ENCODE measurements at places on chromosomes 11 and 22.
A peak's percentile ranks its signal among the peaks of the same experiment; 100 is the strongest.

DNA sequence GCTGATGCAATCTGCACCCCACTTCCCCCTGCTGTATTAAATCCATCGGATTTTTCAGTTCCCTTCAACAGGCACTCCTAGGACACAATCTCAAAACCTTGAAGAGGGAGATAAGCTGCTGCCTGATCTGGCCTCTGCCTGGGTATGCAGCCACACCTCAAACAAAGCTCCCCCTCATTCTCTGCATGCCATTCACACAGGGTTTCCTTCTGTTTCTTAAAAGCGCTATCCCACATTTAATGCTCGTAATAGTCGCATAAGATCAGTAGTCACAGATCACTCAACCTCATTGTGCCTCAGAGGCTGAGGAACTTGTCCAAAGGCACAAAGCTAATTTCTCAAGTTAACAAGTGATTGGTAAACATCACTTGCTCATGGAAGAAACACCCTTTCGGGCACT, 34.0 kb downstream of the UQCR10 start:
- no peak for DNase-seq

GRCh38 chr11:92322225-92322624, 97.6 kb downstream of the FAT3 start:
- no peak for DNase-seq

DNA sequence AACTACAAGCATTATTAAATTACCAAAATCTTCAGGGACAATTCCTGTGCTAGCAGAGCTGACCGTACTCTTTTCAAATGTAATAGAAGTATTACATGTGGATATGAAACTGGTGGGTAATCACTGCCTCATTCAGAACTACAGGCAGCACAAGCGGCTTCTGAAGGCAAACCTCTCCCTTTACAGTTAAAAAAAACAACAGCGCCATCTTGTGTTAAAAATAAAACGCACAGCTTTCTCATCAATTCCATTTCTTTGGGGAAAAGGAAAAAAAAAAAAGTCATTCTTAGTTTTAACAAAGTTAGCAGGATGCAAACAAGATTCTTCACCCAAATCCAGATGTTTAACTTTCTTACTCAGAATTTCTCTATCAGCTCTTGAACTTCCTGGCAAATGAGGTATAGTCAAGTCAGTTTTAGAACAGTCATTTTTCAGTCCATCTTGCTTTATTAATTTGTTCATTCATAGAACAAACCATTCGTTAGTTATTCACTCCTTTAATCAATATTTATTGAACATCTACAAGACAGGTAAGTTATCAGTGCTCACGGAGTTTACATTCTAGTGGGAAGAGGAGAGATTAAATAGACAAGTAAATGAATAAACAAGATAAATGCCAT, 331.8 kb upstream of the MPPED2 start:
- peak; percentile 71 for DNase-seq

DNA sequence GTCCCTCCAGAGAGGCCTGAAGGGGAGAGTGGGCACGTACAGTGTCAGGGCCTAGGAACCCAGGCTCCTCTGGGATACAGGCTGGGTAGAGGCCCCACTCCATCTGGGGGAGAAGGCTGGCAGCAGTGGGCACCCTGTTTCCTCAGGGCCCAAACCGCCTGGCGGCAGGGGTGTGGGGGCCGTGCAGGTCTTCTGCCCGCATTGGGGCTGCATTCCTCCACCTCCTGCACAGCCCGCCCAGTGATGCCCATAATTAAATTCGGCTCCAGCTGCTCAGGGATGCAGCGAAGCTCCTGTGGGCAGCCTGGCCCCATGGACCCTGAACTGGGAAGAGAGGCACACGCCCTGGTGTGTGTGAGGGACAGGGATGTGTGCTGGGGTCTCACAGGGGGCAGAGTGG, 35.4 kb downstream of the KCNQ1OT1 start:
- no peak for DNase-seq

DNA sequence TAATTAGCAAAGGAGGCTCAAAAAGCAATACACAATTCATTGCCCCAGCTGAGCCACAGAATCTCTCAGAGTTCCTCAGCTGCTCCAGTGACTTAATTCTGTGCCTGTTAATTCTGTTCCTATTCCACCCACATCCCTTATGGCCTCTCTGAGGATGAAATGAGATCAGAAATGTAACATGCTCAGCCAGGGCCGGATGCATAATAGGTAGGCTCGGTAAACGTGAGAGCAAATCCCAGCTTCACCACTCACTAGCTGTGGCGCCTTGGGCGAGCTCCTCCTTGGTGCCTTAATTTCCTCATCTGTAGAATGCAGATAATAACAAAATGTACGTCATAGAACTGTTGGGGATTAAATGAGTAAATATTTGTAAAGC, 42.8 kb upstream of the DKK3 start:
- DNase-seq, result peak; percentile 43

GRCh38 chr11:116823031-116823843, at the start of gene APOA4:
TSS of gene APOA4 (minus strand) at chr11:116823304. CDS start at chr11:116823191, 113 bp downstream.
- no peak for DNase-seq

DNA sequence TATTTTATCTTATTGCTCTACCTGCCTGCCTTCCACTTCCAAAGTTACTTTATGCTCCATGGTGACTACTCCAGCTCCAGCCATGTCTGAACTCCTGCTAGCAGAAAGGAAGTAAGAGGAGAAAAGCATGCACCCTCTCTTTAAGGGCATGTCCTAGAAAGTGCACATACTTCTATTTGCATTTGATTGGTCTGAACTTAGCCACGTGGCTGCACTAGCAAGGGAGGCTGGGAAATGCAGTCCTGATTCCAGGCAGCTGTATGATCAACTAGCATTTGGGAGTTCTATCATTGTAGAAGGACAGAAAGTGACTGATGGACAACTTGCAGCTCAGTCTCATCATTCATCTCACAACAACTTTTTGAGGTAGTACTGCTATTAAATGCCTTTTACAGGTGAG, 515.7 kb downstream of the BUD13 start:
- DNase-seq, result no peak

- no peak for DNase-seq
These were observed 3.1 kb upstream of the TMA7B start for GRCh38 chr22:39956932-39957664.

- no peak for DNase-seq
These were observed 2.7 kb downstream of the CD5 start for GRCh38 chr11:61104963-61105362.

DNA sequence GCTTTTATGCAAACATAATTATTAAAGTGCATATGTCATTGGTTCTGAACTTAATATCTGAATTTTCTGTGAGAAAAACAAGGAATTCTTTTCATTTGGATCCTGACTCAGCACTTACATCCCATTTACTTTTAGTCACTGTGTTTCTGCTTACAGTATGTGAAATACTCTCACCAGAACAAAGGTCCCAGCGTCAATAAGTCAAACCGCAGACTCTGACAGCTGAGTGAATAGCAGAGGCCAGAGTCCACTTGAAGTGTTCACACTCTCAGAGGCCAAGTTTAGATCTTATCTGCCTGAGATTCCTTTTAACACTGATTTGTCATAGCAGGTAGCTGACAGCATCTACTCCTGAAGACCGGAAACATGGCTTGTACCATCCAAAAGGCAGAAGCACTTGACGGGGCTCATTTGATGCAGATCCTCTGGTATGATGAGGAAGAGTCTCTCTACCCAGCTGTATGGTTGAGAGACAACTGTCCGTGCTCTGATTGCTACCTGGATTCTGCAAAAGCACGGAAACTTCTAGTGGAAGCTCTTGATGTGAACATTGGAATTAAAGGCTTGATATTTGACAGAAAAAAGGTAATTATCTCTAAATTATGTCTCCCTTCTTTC, 14.6 kb downstream of the BBOX1 start:
- no peak for DNase-seq

DNA sequence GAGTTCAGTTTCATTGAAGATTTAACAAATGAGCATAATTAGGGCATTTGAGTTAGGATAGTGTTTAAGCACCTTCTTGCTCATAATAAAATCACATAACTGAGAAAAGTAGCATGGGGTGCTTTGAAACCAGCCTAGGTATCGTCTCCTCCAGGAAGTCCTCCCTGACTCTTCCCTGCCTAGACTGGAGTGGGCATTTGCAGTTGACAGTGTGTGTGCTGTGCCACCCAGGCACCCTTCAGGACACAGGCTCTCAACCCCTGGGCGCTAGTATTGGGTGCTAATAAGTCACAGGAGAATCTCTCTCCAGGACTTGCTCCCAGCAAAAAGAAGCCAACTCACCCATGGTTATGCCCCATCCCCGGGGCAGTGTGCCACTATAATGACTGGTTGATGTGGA, 584.1 kb downstream of the INSC start:
- DNase-seq, result no peak

DNA sequence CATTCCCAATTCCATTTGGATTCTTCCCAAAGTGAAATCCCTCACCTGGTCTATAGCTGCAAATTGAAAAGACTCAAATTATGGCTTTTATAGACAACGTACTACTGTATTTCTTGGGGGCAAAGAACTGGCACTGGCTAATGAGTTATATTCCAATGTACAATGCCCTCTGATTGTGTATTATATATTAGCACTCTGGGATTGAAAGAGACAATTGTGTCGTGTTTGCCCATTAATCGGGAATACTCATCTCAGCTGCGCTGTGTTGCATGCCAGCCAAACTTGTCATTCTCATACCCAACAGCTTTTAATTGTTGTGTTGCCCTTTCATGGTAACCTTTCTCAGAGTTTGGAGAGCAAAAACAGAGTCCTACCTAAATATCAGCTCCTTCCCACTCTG, 55.0 kb upstream of the ZBTB44 start:
- DNase-seq, result no peak

GRCh38 chr22:44845191-44845590, 92.8 kb downstream of the ARHGAP8 start:
- DNase-seq, result no peak

DNA sequence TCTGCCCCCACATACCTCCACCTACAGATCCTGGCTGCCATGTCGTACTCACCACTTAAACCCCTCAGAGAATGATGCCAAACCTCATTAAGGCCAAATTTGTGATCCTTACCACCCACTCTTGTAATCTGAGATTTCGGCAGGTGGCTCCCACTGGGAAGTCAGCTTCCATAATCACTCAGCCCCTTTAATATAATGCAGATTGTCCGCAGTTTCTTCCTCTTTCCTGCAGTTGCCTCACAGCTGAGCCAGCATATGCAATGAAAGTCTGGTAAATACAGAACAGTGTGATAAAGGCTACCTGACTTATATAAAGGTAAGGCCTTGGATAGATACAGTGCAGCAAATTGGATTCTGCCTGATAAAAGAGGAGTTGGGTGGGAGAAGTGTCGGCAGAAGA, 515.2 kb upstream of the TENM4 start:
- no peak for DNase-seq

DNA sequence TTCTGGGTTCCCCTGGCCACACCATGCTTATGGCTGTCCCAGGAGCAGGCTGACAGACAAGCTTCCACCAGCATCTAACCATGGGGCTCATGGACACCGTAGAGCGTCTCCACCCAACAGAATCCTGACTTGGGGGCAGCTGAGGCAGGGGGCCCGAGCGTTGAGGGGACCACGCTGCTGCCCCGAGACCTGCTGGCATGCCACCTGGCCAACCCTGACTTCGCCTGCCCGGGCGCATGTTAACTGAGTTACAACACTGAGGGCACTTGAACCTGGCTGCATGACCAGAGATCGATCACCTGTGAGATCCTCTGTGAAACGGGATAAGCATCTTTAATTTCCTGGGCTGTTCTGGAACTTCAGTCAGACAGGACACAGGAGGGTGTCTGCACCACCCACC, 13.7 kb downstream of the PPM1F start:
- no peak for DNase-seq

DNA sequence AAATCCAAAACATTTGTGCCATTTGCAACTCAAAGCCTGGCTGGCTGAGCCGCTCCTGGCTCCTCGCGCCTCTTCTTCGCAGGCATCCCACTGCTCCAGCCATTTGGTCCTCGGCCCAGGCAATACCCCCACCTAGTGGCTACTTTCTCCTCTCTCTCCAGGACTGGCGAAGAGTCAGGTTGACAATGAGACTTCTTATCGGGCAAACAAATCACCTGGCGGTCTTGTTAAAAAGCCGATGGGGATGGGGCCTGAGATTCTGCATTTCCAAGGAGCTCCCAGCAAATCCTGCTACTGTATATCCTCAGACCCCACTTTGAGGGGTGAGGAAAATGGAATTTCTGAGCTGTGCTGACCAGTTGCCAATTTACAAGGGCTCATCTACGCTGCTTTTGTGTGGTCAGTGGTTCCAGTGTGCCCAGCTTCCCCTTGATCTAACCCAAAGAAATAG, 89.0 kb downstream of the ISX start:
- DNase-seq, result peak; percentile 68

DNA sequence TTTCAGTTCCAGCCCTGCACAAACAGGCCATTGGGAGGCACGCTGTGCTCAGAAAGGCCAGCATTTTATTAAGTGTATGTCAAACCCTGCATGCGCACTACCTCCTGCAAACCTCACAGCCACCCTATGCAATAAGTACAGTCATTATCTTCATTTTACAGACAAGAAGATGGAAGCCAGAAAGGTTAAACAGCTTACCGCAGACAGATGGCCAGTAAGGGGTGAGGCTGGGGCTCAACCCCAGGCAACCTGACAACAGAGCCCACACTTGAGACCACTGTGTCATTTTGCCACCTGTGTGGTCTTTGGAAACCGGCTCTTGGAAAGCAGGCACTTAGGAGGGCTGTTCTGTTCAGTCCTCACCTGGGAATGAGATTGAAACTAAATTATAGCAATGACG, 142.3 kb downstream of the NXPE2 start:
- DNase-seq, result no peak

GRCh38 chr11:19193916-19194315, 7.9 kb downstream of the CSRP3 start:
- no peak for DNase-seq

DNA sequence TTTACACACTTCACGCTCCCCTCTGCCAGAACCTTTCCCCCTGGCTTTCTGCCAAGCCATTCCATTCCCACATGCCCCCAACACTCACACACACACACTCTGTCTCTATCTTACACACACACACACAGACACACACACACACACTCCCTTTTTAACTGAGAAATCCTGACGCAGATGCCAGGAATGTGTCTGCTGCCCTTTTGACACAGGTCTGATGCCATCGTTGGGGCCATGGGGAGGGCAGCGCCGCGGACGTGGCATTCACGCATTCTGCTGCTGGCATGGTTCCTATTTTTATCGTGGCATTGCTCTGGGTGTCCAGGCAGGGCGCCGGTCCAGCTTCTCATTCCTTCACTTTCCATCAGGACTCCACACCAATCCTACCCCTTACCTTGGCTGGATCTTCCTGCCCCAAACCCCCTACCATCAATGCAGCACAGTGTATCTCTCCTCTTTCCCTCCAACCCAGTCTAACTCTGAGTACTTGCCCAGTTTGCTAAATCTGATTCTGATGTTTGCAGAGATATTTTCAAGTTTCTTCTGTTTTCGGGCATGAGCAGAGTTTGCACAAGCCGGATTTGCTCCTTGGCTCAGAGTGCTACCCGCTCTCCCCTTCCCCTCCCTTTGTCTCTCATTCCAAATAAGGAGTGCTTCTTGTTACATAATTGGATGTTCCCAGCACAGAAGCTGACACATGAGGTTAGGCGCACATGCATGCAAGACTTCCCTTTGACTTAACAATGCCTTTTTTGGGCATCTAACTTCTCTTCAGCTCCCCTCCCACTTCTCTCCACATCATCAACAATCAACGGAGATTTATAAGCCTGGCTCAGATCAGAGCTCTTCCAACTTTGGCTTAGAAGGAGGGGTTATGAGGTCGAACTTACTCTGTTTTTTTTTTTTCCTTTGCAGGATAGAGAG, 18.8 kb downstream of the SNX19 start:
- DNase-seq, result no peak

- no peak for DNase-seq
These were observed 4.2 kb upstream of the OSM start for GRCh38 chr22:30270832-30271231.
